ENCODE measurements at places on chromosomes 12 and 14. TPM values are rescaled to one million over a fixed set of nuclear protein-coding genes. Genes with fewer than 3 reads are reported as not detected.

The RDH16 gene
- total RNA-seq, result 0.11 TPM

The FAM186B gene
- 0.13 TPM for total RNA-seq

The PRPH gene
- total RNA-seq, result 0.26 TPM

DNA sequence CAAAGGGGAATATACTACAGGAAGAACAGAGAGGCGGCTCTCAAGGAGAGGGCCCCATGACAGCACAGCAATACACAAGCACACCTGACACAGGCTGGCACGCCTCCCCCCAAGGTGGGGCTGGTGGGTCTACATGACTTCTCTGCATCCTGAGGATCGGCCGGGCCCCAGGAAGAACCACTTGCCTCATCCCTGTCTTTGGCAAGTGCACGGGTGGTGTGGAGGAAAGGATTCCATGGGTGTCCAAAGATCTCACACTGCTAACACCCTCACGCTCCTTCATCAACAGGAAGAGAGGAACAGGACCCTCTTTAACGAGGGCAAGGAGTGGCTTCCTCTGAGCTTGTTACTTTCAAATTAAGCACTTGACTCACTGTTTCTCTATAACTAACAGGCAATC lies 7.3 kb downstream of the VAMP1 start:
- DNase-seq, result no peak

DNA sequence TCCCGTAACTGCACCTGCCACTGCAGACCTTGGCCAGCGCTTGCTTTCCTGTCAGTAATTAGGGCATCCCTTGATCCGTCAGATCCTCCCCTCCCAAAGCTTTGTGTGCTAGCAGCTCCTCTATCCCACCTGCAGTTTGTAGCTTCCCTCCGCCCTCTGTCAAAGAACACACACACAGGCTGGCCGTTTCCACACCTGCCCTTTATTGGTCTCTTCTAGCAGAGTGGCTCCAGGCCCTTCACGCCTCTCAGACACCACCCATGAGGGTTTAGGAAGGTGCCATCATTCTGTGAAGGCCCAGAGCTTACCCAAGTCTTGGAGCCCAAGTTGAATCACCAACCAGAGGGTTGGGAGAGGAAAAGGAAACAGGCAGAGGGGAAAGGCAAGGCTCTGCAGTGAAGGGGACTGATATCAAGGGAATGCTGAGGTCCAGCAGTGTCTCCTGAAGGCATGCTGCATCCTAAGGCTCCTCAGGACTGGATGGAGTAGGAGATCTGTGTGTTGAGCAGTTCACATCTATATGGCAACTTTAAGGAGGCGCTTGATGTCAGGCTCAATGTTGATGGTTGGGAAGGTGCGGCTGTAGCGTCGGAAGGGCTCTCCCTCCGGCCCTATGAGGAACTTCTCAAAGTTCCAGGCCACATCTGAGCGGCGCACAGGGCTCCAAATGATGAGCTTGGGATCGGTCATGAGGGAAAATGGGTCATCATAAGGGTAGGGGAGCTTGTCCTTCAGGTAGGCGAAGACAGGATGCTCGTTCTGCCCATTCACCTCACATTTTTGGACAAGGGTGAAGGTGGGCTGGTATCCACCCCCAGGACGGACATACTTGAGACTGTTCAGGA lies 3.4 kb downstream of the GPX2 start:
- no peak for DNase-seq

- DNase-seq, result no peak
Measured at GRCh38 chr14:97442363-97442762, 645.2 kb downstream of the VRK1 start.
